SK-N-DZ (cell line): ENCODE measurements at places on chromosomes 3 and 15.

- no peak for DNase-seq
Measured at GRCh38 chr3:20772869-20773268, 586.9 kb upstream of the SGO1 start.

- DNase-seq: no peak
Measured at GRCh38 chr3:46299608-46300460, 54.1 kb upstream of the CCR2 start.

DNA sequence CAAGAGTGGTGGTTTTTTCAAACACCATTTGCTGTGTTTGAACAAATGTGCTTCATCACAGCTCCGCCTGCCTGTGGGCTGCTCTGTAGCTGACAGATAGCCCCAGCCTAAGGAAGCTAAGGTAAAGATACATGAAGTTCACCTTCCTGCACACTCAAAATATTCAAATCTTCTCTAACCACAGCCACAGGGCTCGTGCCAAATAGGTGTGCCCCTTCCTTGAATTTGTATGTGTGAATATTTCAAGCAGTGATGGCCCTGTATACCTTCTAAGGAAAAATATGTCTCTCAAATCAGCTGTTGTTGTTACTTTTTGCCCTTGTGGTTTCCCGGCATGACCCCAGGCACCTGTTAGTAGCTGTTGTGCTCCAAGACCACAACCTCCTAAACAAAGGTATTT lies 92.8 kb downstream of the CCNL1 start:
- DNase-seq: no peak

DNA sequence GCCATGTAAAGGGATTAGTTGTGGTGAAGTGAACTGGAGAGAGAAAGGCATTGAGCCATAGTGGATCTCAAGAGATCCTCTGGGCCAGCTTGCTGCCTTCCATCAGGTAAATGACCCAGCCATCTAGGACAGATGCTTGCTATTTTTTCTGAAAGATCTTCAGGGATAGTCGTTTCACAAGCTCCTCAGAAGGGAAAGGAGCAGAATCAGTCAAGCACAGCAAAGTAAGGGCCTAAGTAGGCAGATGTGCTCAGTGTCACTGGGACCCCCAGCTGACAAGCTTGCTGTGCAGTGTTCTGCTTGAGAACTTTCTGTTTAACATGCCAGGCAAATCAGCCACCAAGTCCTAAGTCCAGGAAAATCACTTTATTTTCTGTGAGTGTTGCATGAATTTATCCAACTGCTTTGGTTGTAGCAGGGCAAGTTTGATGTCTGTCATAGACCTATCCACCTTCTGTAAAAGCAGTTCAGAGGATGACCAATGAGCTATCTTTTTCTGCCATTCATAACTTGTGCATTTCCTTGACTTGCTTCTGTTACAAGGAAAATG lies 319.8 kb downstream of the IL5RA start:
- no peak for DNase-seq
